ENCODE measurements at places on chromosomes 16 and 17.

DNA sequence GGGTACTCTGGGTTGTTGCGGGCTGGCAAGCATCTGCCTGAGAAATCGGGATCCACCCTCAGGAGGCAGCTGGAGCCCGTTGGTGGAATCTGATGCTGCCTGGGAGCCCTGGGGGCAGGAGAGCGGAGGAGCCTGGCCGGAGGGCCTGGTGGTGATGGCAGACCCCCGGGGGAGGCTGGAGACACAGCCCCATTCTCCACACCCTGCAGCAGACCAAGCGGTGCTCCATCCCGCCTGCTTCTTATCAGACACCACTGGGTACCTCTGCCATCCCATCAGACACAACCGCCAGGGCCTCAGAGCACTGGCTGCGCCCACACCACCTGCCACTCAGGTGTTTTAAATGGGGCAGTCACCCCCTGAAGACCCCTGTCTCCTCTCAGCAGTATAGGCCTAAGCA is 103.9 kb downstream of the RBFOX3 start:
- no peak for DNase-seq

DNA sequence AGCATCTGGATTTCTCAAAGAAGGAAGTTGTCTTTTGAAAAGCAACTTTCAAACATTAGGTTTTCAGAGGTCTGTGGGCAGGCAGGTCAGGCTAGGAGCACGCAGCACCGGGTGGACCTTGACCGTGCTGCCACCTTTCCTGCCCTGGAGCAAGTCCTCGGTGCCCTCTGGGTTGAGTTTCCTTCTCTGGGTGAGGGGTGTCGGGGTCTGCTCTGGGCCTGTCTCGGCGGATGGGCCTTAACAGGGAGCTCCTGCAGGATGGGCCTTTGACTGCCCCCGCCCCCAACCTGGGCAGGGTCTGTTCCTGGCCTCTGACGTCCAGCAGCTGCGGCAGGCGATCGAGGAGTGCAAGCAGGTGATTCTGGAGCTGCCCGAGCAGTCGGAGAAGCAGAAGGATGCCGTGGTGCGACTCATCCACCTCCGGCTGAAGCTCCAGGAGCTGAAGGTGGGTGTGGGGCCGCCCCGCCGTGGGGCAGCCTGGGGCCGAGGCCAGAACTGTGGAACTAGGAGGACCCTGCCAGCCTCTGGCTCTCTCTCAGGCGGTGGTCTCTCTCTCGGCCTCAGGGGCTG is 8.7 kb downstream of the DEF8 start:
- no peak for DNase-seq

GRCh38 chr16:70428178-70428998 is 10.5 kb downstream of the ST3GAL2 start:
- peak; percentile 71 for DNase-seq

- no peak for DNase-seq
Observed at GRCh38 chr17:49836111-49837030, 11.5 kb downstream of the TAC4 start.

GRCh38 chr16:69056421-69056820 is 49.0 kb upstream of the HAS3 start:
- no peak for DNase-seq

- DNase-seq = no peak
Observed at GRCh38 chr17:65228287-65228686, 91.1 kb downstream of the RGS9 start.

DNA sequence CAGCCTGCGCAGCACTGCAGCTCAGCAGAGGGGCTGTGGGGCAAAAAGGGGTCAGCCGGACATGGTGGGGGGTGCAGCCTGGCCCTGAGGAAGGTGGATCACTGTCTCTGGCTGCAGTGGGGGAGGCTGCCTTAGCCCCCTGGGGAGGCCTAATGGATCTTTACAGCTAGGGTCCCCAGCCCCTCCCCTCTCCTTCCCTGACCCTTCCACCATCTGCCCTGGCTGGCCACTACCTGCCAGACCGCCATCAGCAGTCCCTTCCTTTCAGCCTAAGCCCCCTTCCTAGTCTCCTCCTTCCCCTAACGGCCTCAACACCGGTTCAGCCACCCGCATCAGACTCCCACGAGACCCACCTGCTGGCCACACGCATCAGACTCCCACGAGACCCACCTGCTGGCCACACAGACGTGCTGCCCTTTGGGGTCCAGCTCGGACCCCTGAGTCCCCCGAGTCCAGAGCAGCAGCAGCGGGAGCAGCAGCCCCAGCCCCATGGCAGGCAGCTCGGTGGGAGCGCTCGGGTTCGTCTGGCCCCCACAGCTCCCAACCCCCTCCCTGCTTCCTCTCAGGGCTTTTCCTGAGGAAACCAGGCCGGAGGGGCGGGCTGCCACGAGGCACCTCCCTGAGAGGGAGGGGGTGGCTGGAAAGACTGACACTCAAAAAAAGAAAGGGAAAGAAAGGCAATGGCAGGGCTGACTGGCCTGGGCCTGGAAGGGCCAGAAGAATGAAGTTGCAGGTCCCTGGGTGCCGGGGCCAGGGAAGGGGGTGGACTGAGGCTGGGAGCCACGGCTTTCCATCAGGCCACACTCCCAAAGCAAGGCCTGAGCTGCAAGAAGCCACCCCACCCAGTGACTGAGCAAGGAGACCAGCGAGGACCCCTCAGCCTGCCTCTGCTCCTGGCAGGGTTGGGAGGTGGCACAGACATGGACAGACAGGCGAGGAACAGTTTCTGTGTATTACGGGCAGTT is at the start of gene SCARF1:
SCARF1 (minus strand) TSS at position 526 of the 965 bp plus-strand sequence; CDS start at position 491, 35 bp downstream.
- no peak for DNase-seq

DNA sequence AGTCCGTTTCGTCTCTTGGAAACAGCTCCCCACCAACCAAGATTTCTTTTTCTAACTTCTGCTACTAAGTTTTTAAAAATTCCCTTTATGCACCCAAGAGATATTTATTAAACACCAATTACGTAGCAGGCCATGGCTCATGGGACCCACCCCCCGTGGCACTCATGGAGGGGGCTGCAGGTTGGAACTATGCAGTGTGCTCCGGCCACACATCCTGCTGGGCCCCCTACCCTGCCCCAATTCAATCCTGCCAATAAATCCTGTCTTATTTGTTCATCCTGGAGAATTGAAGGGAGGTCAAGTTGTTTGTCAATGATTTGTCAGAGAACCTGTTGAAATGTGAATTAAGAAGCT is 48.2 kb downstream of the IL21R start:
- no peak for DNase-seq

DNA sequence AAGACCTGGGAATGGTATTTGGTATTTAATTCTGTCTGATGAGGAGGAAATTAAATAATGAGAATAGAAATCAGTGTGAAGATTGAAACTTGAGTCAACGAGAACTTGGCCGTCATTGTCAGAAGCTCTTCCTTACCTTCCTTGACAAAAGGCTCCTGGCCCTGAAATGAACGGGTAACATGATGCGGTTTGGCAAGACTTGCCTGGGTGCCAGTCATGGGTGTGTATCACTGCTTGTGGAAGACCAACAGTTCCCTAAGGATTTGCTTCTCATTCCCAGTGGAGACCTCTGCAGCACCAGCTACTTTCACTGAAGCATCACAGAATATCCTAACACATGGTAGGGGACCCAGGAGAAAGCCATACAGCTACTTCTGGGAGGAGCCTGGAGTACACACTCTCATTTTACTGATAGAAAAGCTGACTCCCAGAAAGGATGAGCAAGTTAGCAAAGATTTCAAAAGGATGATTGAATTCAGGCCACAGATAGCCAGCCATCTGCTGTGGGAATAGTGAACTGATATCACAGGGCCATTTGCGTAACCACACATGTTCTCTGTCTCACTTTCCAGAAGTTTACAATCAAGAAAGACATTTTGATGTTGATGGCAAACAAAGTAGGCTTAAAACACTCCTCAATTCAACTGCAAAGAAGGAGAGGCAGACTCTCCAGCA is 258.1 kb upstream of the SALL1 start:
- DNase-seq = no peak

- DNase-seq = no peak
Observed at GRCh38 chr17:4116516-4116915, 26.3 kb downstream of the ZZEF1 start.

- DNase-seq = no peak
Observed at GRCh38 chr17:27621536-27621935, 9.5 kb upstream of the LGALS9 start.

GRCh38 chr16:88196471-88197400 is 186.0 kb upstream of the ZNF469 start:
- no peak for DNase-seq

DNA sequence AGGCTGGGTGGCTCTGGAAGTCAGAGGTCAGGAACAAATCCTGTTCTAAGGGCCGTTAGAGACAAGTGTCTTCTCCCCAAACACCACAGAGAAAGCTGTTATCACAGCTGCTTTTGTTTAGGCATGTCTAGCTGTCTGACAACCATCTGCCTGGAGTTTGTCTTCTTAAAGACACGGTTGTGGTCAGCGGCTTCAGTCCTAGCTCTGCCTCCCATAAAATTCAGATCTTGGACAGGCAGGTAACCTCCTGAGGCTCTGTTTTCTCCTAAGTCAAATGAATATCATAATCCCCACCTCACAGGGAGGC is 2.3 kb upstream of the ITGA3 start:
- no peak for DNase-seq

DNA sequence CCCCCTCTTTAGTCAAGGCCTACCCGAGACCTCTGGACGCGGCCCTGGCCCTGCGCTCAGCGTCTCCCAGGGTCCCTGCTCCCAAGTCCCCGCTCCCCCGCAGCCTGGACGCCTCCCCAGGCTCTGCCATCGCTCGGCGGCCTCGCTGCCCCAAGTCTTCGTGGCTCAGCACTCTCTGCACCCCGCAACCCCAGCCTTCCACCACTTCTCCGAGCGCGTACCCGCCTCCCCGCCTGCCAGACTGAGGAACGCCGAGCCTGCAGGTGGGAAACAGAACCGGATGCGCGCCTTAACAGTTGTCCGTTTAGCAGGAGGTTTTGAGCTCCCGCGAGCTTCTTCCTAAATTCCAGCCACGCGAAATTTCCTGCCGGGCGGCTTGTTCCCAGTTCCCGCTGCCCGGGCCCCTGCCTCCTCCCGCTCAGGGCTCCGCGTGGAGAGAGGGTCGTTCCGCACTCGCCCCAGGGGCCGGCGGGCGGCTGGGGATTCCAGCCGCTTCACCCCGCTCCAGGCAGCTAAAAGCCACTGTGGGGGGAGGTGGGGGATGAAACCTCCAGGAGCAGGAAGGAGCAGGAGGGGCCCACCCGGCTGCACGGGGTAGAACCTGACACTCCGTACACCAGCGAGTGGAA is 87.7 kb downstream of the KCNJ12 start:
- DNase-seq = no peak

- DNase-seq = no peak
Observed at GRCh38 chr17:76149214-76149613, 8.2 kb upstream of the FOXJ1 start.

DNA sequence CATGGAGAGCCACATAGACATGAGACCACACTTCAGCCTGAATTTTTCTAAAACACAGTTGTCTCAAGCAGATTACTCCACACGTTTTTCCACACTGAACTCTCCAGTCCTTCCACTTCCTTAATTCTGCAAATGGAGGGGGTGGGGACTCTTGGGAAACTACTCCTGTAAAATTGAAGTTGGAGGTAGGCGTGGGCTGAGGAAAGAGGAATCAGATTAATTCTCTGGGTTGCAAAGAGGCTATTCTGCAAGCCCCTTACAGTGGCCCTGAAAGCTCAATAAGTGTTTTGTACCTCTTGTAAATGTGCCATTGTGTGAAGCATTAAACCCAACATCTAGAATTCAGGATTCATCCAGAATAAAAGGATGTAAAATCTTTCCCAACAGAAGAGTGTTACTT is 9.6 kb downstream of the MARVELD3 start:
- DNase-seq = no peak
